Activated naive CD8-positive, alpha-beta T cell treated with anti-CD3 and anti-CD28 coated beads for 36 hours (primary cell): ENCODE measurements at places on chromosomes 7 and 10.

- DNase-seq = no peak
These were observed 14.8 kb downstream of the NACAD start for GRCh38 chr7:45073786-45074527.

- no peak for DNase-seq
These were observed 34.5 kb downstream of the FAM25A start for GRCh38 chr10:87054373-87055295.

GRCh38 chr10:119608316-119609155 is 11.8 kb upstream of the TIAL1 start:
- DNase-seq = peak; percentile 10

GRCh38 chr7:116512520-116513188 is 12.2 kb upstream of the CAV1 start:
- no peak for DNase-seq

DNA sequence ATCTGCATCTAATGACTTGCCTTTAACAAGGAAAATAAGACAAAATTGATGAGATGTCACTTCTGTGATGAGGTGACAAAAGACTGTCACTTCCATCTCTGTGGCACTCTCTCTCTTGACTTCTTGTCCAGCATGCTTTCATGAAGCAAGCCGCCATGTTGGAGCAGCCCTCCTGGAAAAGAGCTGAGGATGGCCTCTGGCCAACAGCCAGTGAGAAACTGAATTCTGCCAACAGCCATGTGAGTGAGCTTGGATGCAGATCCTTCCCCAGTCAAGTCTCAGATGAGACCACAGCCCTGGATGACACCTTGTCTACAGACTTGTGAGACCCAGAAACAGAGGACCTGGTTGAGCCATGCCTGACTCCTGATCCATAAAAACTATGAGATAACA is 412.6 kb upstream of the SHH start:
- DNase-seq = no peak

DNA sequence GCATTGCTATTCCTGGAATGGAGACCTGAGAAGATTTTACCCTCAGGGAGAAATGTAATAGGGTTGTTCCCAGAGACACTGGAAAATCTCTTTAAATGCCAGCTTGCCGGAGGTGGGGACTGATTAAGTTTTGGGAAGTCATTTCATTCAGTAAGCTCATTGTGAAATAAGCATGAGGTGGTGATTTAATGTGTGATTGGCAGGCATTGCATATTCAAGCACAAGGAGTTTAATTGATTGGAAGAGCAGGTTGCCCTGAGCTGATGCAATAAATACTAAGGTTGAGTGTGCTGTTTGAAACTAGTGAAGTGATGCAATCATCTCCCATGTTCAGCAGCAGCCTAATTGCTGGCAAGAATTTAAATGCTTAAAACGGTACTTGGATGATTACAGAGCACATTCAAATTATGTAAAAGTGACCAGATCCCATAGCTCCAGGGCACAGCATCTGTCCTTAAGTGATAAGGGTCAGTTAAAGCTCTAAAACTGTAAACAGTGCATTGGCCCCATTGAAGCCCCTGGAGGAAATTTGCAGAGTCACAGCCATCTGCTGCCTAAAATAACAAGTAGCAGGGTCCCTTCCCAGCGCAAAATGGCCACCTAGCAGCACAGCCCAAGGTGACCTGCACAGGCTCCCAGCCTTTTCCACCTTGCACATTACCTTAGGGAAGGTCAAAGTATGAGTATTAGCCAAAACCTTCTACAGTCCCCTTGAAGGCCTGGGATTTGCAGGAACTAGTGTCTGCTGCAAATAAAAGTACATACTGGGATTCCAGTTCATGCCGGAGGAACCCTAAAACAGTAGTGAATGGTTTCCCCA is 92.1 kb downstream of the CCDC71L start:
- peak; percentile 6 for DNase-seq

GRCh38 chr10:70306886-70307520 is 23.2 kb upstream of the NPFFR1 start:
- no peak for DNase-seq

- peak; percentile 2 for DNase-seq
These were observed 733 bp upstream of the ARL5B start for GRCh38 chr10:18658271-18659124.

DNA sequence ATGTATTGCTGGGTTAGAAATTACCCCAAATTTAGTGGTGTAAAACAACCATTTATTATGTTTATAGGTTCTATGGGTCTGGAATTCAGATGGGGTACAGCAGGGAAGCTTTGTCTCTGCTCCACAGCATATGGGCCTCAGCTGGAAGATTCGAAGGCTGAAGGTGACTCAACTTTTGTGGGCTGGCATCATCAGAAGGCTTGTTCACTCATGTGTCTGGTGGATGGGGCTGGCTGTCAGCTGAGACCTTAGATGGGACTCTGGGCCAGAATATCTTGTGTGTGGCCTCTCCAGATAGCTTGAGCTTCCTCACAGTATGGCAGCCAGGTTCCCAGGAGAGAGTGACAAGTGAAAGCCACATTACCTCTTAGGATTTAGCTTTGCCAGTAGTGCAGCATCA is 45.9 kb downstream of the ZNF503 start:
- no peak for DNase-seq

- DNase-seq = no peak
These were observed 3.7 kb downstream of the ZNF775 start for GRCh38 chr7:150382844-150383225.

GRCh38 chr10:30701451-30702173 is 72.1 kb upstream of the LYZL2 start:
- DNase-seq = peak; percentile 83

GRCh38 chr10:98029149-98030092 is 1.0 kb downstream of the CRTAC1 start:
- DNase-seq = no peak

DNA sequence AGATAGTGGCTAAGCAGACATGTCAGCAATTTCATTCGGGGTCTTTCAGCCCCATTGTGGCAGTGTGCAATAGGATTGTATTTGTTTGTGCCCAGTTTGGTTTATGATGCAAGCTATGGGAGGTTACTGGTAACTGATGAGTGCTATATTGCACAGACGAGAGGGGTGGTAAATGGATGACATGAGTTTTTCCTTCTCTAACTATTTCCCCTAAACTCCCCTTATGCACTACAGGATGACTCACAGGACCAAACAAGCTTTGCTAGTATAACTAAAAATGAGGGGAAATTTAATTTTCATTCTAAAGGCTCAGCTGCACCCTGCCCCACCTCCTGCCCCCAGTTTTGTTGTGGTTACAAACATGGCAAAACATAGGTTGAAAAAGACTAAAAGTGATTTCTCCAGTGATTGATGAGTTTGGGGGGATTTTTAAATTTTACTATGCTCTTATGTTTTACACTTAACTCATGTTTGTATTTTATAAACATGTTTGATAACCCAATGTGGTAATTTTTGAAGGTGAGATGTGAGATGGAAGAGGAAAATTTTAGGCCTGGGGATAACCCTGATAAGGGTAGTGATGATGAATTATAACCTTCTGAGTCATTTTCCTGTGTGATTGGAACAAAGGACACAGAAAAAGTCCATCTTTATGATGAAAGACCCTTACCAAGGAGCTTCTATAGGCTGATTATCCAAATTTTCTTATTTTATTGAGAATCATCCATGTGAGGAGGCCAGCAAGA is 60.8 kb upstream of the NAMPT start:
- peak; percentile 71 for DNase-seq

- DNase-seq = no peak
These were observed 997 bp downstream of the WDR37 start for GRCh38 chr10:1057106-1057657.

DNA sequence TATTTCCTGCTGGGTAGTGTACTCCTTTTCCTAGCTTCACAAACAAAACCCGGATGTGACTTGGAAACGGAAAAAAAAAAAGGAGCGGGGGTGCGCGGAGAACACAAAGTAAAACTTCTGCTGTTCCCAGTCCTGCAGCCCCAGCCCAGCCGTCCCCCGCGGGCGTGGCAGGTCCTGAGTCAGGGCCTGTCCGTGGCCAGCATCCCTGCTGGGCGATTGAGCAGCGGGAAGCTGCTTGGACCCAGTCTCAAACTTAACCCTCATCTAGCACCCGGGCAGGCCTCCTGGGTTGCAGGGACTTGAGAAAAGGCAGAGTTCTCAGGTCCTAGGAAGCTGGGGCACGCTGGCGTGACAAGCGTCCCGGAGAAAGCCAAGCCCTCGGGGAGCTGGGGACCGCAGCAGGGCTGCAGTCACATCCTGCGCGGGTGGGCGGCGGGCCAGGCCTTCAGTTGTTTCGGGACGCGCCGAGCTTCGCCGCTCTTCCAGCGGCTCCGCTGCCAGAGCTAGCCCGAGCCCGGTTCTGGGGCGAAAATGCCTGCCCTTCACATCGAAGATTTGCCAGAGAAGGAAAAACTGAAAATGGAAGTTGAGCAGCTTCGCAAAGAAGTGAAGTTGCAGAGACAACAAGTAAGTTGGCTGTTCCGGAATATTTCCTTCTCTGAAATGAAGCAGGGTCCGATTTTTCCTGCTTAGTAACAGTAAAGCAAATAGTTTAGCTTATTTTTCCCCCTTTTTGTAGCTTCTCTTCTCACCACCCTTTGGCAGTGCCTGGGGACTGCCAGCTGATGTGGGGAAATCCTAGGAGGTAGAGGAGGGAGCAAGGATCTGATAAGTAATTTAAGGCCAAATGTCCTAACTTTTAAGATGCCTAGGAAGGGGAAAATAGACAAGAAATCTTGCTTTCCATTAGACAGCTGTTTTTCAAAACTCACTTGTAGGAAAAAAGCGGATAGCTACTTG is at the start of gene GNG11:
Gene GNG11, plus strand, starts transcription at position 129 of the 960 bp plus-strand sequence. Its CDS starts 403 bp downstream, at position 532.
- DNase-seq = peak; percentile 44

- no peak for DNase-seq
These were observed 44.2 kb downstream of the LRMDA start for GRCh38 chr10:75475460-75476182.

DNA sequence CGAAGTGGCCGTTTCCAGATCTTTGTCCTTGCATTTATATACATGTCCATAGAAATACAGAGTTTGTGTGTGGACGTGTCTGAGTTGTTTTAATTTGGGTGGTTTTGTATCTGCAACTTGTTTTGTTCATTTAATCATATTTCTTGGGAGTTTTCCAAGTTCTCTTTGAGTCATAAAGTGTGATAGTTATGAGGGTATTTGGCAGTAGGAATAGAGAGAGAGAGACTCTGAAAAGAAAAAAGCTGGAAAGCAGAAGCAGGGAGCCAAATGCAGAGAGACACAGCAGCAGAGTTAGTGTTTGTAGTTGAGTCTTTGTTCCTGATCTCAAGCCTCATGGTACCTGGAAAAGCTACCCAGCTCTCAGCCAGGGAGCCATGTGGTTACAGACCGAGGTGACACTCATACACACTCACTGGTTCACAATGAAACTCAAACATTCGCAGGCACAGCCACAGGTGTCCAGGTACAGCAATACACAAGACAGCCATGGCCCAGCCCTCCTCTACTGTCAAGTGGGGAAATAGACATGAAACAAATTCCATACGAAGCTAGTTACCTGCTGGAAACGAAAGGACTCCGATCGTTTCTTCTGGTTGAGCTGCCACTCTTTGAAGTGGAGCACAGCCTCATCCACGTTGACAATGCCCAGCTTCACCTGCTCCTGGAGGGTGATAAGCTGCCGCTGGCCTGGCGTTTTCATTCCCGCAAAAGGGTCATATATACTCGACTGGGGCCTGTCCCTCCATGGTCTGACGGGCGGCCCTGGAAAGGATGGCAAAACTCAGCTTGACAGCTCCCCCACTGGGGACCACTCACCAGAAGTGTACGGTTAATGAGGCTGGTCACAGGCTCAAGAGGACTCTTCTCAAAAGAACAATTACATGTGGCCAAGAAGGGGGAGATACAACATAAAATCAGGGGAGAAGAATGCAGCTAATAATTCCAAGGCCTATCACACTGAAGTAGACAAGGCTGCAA is 33.3 kb upstream of the TM9SF3 start:
- DNase-seq = no peak

DNA sequence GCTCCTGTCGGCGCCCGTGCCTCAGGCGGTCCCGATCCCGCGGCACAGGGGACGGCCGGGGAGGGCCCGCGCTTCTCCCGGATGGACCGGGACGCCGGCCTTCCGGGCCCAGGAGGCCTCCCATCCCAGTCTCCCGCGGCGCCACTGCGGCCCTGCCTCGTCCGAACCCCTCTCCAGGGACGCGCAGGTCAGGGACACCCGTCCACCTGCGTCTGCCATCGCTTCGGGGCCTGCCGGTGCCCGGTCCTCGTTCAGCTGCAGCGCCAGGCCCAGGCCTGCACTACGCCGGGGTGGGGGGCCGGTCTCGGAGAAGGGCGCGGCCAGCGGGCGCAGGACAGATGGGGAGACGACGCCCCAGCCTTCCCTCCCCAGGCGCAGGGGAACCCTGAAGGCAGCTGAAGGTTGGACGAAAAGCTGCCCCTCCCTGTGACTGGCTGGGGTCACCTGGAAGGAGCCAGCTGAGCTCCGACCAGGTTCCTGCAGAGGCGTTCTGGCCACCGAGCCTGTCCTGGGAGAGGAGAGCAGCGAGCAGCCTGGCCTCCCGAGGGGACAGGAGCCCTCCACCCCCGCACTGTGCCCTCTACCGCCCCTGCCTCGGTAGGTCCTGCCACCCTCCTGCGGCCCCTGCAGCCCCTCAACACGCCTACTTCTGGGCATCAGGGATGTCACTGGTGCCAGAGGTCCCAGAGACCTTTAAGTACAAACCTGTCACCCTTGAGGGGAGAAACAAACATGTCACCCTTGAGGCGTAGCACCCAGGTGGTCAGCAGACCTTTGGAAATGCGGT is 84.3 kb downstream of the LANCL2 start:
- DNase-seq = no peak

DNA sequence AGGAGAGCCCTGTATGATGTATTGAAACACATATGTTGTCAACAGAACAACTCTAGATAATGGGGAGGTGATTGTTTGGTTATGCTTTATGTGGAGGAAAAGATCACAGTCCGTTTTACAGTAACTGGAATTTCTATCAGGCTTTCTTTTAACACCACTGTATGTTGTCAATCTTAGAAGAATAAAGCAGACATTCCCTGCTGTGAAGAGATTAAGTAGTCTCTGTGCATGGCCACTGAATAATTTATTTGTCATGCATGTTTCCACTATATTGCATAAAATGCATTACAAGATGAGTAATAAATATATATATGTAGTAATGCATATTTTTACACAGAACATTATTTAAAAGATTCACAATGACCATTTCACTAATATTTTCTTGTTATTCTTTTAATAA is 440.0 kb downstream of the ANKRD7 start:
- DNase-seq = no peak

DNA sequence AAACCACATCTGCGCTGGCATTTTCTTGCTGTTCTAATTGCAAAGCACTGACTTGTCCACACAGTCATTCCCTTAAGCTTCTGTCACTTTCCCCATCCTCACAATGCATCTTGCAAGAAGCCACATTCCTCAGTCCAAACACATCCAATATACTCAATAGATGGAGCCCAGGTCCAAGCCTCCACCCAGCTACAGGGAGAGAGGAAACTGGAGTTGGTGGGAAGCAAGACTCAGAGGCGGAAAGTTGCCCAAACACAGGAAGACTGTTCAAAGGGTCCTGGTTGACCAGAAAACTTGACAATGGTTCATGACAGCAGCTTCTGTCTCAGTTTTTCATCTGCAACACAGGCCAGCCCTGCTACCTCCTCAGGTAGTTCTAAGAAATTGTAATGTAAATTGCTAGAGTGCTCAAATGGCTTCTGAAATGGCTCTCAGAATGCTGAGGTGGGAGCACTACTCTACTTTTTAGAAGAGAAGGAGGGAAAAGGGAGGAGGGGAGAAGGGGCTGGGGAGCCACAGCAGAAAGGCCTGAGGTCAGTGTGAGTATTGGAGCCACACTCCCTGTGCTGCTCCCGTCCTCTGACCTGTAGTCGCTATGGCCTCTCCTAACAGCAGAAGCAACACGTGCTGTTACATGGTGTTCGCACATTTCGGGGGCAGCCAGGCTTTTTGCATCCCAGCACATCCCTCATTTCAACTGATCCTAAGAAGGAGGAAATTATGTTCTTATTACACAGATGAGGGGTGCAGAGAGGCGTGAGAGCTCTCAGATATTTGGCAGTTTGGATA is 46.9 kb upstream of the GPR26 start:
- DNase-seq = no peak
